ENCODE measurements at places on chromosomes 7 and 10.

GRCh38 chr7:104124893-104125477 is 82.8 kb downstream of the ORC5 start:
- DNase-seq = no peak

GRCh38 chr7:31735991-31736982 is 49.3 kb downstream of the PPP1R17 start:
- DNase-seq = peak; percentile 72

DNA sequence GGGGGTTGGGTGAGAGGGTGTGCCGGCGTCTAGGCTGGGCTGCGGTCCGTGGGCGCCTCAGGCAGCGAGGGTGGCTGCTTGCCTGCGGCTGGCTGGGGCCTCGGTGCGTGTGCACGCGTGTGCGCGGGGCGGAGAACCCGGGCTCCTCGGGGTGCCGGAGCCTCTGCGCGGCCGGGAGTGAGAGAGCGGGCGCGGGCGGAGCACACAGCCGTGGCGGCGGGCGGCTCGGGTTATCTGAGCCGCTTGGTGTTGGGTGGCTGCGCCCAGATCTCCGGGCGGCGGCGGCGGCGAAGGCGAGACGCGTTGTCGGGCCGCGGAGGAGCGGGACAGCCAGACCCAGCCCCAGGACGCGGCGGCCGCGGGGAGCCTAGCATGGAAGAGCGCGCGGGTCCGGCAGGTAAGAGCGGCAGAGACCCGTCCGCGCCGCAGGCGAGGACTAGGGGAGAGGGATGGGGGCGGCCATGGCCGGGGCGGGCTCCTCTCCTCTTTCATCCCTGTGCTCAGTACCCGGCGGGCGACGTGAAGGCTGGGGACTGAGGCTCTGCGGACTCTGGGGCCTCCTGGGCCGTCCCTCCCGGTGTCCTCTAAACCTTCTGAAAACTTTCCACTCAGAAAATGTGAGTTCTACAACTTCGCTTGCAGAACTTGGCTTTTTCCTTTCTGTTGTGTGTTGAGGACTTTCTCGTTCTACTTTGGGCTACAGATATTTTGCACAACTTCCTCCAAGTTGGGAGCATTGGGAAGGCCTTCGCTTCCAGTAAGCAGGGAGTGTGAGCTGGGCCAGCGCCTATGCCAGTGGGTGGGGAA is 9.8 kb upstream of the PAX2 start:
- DNase-seq = no peak

DNA sequence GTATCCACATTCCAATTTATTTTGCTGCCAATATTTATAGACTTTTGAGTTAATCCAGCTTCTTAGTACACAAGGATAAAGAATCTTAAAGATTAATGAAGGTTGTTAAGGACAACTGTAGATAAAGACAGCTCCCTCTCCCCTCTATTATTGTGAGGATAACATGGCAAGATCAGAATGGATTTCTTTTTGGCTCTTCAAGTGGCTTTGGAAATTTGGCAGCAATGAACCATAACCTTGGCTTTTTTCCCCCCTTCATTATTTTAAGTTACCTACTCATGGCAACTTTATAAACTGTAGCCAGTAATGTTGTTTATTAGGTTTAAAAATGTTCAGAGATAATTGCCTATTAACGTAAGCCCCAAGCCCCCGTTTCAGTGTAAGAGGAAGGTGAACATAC is 131.1 kb upstream of the SLC26A5 start:
- no peak for DNase-seq

DNA sequence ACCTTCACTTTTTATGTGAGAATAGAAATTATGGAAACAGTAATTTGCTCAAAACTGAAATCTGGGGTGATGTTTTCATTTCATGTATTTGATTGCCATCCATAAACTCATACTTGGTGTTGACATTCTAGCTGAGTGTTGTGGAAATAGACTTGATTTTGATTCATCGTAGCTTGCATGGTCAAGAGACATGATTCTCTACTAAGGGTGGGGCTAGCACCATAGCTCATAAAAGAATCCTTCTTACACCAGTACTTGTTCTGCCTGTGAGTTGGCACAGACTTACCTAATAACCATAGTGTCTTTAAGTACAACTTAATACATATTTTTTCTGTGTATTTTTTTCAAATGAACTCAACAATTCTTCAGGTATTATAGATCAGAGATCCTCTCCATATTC is 36.6 kb downstream of the RAB18 start:
- DNase-seq = no peak

GRCh38 chr7:75776295-75776971 is 4.4 kb upstream of the CCL26 start:
- peak; percentile 99 for DNase-seq

DNA sequence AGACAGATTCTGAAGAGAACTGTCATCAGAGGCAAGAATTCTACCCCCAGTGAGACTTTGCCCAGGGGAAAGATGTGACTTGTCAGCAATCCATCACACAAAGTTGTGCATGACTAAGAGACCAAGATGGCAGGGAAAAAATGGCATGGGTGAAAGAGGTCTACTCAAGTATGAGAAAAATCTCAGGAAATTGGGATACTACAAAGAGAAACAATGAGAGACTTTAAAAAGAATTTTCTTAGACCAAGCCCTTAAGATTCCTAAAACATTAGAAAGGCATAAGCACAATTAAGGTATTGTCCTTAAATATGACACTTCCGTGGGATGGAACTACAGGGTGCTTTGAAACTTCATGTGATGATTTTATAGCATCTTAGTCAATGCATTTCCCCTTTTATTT is 45.6 kb upstream of the PDE1C start:
- peak; percentile 45 for DNase-seq

- peak; percentile 51 for DNase-seq
Measured at GRCh38 chr7:7639847-7640220, 718 bp upstream of the UMAD1 start.

DNA sequence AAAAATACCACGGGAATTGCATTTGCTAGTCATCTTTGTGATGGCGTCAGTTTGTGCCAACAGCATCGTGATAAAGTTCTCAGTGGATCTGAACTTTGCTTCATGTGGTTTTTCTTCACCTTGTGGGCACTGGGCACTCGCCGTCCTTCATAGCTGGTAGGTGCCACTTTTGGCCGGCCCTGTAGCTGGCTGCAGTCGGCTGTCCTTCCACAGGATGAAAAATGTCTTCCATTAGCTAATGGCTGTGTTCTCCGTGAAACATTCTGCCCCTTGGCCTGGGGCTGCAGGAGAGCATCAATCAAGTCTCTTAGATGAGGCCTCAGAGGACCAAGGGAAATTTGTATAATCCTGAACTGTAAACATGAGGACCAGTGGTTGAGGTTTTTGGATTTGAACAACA is 145.3 kb downstream of the DYNC1I1 start:
- no peak for DNase-seq

- DNase-seq = no peak
Measured at GRCh38 chr7:44891791-44892190, 6.5 kb upstream of the PURB start.

- DNase-seq = peak; percentile 69
Measured at GRCh38 chr7:29255906-29256692, 61.5 kb downstream of the CHN2 start.

DNA sequence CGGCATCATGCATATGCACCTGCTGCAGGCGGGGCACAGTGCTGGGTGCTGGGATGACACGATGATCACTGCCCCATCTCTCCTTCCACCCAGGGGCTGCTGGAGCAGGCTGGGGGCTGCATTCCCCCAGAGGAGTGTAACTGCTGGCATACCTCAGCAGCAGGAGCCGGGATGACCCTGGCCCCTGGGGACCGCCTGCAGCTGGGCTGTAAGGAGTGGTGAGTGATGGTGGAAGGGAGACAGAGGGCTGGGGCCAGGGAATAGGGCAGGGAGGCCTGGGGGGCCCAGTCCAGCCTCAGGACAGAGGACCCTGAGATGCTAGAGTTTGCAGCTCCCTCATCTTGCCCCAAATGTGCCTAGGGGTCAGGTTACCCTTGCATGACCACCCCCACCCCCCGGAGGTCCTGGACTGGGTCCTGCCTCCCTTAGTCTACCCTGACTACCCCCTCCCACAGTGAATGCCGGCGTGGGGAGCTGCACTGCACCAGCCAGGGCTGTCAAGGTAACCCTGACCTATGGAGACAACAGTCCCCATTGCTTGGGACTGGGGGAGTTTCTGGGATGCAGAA is 14.5 kb upstream of the ZNF862 start:
- no peak for DNase-seq

- no peak for DNase-seq
Measured at GRCh38 chr7:127380479-127380878, 12.0 kb downstream of the ZNF800 start.

DNA sequence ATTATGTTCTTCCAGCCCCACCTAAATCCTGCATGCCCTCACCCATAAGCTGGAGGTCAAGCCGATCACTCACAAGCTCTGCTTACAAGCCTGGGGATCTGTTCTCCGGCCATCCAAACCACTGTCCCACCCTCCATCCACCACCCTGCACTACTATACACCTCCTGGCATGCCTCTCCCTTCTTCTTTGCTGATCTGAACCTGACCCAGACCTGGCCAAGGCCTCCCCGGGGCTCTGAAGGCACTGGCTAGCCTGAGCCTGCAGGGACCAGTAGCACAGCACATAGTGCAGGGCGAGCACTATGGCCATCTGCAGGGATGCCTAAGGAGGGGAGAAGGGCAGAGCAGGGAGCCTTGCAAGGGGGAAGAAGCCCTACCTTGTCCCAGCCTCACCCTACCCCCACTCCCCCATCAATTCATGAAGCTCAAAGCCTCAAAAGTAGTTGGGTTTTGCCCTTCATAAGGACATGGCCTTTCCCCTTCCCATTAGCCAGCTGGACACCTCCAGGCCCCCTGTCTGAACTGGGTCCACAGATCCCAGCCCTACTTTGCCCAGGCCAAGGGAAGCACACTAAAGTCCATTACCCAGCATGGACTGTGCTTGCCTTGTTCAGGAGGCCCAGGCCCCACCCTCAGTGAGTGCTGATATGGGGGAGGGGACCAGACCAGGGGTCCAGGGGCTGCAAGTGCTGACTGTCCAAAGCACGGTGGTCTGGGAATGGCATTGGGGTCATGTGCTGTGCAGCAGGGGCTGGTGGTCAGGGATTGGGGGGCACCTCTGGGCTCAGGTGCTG is 29.6 kb downstream of the CHAT start:
- DNase-seq = no peak

DNA sequence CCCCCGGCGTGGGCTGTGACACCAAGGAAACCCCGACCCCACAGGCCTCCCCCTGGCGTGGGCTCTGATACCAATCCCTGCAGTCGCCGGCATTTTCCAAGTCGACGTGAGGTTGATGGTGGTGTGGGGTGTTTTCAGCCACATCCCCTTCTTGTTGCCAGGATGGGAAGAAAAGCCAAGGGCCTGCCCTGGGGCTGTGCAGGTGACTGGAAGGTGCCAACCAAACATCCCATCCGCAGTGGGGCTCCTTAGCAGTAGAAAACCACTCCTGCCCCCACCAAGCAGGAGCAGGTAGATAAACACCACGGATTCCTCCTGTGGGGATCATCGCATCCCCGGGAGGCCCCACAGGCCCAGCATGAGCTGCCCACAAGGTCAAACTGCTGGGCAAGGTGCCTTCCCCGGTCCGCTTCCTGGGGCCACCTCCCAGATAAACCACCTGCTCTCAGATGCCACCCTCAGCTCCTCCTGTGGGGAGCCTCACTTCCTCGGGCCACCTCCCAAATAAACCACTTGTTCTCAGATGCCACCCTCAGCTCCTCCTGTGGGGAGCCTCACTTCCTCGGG is 88.5 kb upstream of the DIP2C start:
- no peak for DNase-seq

GRCh38 chr7:18902892-18903291 is 214.5 kb downstream of the TWIST1 start:
- no peak for DNase-seq

DNA sequence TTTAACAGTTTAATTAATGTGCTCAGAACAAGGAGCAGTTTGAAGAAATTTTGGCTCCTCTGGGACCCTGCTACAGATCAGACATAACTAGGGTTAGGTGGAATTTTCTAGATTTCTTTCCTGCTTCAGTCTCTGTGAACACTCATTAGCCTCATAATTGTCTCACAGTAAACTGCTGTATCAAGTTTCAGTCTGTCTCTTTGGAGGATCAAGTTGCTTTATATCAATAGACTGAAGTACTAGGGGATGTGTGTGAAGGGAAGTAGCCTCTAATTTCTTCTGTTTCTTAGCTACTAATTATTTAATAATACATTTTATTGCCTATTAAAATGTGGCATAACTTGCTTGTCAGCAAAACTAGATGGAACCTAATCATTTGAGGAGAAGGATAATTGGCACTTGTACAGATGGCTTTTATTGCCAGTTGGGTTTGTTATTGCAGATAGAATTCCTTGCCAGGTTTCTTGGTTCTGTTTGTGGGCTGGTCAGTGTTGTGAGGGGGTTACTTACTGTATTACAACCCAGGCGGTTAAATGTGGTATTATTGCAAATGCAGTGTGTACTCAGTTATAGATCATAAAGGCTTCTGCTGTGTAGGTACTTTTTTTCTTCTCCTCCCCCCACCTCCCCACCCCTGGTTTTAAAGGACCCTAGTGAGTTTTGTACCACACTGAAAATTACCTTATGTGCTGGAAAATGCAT is 758.0 kb downstream of the AUTS2 start:
- no peak for DNase-seq

DNA sequence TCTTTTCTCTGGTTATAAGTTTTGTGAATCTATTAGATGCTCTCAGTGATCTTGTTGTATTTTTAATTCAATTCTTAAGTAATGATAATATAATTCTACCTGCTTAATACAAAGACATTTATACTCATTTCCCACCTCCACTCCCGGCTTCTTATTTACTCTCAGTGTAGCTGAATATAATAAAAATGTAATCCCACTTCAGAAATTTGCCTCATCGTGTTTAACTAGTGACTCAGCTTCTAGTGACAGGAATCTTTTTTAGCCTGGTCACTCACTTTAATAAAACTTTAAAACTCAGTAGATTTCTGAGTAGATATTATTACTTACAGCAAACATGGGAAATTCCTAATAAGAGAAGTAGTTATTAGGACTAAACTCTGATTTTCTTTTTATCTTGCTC is 1506.2 kb upstream of the LRRTM3 start:
- no peak for DNase-seq

DNA sequence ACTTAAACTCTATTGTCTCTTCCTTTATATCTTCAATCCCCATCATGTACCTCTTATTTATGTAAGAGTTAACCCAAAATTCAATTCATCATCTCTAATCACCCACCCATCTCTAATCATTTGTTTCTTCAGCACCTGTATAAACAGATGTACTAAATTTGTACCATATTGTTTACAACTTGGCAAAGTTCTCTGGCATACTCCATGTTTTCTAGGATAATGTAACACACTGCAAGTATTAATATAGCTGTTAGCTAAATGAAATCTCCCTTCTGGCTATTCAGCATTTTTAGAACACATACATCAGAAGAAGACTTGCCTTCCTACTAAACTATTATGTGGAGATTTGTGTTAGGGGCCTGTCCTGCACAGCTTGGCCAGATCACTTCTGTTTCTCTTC is 33.1 kb downstream of the MALSU1 start:
- no peak for DNase-seq

- no peak for DNase-seq
Measured at GRCh38 chr7:89780291-89780690, 374.0 kb upstream of the STEAP1 start.

- no peak for DNase-seq
Measured at GRCh38 chr10:62912086-62912485, 95.9 kb upstream of the EGR2 start.
